HTR-8/SVneo (cell line): ENCODE measurements at places on chromosomes 13 and 19.

DNA sequence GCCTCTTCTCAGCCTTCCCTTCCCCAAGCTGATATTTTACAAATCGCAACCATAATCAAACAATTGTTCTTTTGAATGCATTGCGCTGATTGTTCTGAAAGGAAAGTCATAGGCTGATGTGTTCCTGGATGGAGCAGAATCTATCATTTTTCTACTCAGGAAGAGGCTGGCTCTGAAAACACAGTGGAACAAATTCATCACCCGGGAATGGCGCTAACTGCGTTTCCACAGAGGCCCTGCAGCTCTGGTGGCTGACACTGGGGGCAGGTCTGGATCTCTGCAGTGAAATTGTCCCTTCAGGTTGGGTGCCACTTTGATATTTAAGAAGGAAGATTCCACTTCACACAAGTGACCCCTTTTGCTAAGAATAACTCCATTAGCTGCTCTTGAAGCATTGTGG is 1060.8 kb downstream of the UQCRFS1 start:
- DNase-seq, result no peak

DNA sequence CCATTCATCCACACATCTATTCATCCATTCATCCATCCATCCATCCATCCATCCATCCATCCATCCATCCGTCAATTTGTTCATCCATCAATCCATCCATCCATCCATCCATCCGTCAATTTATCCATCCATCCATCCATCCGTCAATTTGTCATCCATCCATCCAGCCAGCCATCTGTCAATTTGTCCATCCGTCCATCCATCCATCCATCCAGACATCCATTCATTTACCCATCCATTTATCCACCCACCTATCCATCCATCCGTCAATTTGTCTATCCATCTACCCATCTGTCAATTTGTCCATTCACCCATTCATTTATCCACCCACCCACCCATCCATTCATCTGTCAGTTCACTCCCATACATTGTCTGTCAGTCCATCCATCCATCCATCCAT is 209.5 kb upstream of the ZNF536 start:
- no peak for DNase-seq

- DNase-seq, result no peak
Measured at GRCh38 chr19:53519446-53519845, 18.5 kb upstream of the ZNF331 start.

DNA sequence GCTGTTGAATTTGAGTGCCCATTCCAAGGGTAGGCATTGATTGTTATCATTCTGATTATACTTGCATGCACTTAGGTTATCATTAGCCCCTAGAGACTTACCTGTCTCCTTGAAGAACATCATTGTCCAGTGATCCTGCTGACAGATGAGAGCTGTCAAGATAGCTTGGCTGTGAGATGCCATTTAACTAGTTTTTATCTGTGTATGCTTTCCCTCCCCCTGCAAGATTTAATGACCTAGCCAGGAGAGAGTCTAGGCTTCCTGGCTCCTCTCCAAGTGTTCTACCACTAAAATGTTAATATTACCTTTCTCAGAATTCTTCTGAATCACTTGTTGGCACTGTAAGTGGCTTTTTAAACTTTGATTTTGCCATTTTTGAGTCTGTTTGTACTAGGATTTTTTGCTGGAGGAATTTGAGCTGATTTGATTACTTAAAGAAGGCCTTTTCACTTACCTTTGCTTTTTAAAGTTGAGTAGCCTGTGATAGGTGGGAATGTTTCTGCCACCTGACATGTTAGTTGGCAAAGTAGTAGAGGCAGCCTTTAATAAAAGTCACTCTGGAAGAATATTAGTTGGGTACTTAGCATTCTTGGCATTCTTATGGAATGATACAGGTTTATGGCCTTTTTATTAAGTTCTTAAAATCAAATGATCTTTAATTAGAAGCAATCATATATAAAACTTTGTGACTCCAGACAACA is 41.1 kb downstream of the ARHGAP35 start:
- no peak for DNase-seq

DNA sequence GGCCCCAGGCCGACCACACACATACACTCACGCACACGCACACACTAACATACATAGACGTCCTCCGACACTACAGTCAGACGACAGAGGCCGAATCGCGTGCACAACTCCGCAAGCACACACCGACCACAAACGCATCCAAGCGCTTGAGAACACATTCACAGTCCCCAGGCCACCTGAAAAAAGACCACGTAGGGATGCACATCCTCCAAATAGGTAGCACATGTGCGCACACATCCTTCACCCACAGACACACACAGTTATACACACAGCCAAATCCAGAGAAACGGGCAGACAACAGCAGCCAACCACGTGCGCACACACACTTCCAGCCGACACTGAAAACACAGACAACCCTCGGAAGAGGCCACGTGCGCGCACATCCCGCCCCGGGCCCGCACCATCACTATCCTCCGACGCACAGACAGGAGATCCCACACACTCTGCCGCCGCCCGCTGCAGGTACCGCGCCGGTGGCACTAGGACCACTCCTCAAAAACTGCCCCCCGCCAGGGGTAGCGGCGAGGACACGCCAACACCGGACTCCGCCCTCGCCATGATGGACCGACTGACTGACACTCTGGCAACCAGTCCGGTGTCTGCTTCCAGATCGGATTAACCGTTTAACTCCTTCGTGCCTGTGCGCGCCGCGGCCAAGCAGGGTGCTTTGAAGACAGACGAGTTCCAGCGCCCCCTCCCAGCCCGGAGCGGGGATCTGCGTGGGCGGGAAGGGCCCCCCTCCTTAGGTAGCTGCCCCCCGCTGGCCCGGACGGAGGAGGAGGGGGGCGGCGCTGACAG is 493 bp upstream of the PDE4A start:
- no peak for DNase-seq

DNA sequence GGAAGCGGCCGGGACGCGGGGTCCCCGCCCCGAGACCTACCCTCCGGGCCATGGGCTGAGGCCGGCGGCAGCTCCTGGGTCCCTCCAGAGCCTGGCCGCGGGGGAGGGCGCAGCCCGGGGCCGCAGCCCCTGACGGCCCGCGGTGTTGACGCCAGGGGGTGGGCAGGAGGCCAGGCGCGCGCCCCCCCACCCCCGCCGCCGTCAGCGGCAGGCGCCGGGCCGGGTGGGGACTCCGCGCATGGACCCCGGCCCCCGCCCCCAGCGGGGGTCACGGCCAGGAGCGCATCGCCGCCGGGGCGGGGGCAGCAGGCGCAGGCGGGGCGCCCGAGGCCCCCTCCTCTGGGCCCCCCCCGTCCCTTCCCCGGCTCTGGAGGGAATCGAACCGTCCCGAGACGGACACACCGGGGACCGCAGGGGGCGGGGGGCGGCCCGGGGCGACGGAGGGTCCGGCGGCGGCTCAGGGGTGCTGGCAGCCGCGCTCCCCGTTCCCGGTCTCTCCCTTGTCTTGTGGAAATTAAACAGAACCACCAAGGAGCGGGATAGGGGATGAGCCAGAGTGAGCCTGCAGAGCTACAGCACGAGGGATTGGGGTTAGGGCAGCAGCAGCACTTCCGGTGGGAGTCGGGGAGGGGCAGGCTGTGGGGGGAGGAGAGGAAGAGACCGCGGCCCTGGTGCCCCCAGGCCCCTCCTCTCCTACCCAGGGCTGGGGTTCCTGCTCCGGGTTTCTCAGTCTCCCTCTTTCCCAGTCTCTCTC is at the start of gene MEIS3:
TSS of gene MEIS3 (minus strand) at position 498 of the 754 bp plus-strand sequence. CDS start at position 52, 446 bp downstream.
- DNase-seq, result no peak

DNA sequence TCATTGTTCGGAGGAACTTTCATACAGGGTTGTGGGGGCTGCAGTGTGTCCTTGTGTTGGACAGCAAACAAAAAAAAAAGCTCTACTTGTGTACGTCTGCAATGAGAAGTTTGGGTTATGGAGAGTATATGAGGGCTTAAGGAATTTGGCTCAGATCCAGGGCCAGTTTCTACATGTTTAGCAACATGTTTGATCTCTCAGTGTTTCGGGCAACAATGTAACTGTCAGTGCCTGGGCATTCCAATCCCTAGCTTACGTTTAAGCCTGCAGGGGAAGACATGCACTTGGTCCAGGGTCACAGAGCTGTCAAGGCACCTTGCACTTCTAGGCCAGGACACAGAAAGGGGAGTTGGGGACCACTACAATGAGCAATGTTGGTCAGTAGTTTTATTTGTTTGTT is 13.9 kb downstream of the ZNF543 start:
- DNase-seq, result no peak
